Amniotic stem cell (primary cell): ENCODE measurements at places on chromosomes 3 and 15.

DNA sequence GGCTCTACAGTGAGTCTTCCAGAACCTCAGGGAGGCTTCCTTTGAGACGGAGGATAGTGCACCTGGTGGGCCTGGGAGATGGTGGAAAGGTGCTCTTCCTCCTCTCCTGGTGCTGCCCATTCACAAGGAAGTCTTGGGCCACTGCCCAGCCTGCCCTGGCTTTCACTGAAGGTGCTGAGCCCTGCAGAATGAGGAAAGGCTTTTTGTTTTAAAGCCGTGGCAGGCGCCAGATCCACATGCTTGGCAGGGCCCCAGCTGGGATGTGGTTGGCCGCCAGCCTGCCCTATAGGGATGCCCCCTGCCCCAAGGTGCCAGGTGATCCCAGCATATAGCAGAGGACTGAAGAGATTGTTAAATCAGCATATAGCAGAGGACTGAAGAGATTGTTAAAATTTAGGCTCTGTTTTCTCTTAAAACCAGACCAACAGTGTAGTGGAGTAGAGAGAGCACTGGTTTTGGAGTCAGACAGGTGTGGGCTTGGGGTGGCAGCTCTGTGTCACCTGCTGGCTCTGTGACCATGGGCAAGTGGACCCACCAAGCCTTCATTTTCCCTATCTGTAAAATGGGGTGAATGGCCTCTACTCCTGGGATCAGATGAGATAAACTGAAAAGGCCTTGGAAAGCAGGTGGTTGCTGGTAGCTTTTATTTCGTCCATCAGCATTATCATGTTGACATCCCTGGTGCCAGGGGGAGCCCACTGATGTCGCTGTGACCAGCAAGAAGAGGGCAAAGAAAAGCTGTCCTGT is 53.3 kb downstream of the SLC6A6 start:
- no peak for DNase-seq

GRCh38 chr3:67067251-67067650 is 69.1 kb downstream of the KBTBD8 start:
- no peak for DNase-seq

GRCh38 chr3:177982034-177982433 is 554.2 kb upstream of the KCNMB2 start:
- DNase-seq = no peak

DNA sequence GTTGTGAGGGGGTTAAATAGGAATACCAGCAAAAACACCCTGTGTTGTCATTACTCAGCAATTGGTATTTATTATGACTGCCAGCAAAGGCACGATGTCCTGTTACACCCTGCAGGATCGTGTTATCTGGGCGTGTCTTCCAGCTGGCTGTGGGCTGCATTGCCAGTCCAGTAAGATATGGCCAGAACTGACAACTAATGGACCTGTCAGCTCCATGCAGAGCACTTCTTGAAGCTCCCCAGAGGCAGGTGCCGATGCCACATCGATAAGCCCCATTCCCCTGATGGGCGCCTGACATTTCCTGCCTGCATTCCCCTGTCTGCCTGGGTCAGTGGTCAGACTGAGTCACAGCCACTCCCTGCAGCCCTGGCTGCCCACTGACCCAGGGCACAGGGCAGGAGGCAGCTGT is 79.7 kb upstream of the RASGRF1 start:
- DNase-seq = no peak

DNA sequence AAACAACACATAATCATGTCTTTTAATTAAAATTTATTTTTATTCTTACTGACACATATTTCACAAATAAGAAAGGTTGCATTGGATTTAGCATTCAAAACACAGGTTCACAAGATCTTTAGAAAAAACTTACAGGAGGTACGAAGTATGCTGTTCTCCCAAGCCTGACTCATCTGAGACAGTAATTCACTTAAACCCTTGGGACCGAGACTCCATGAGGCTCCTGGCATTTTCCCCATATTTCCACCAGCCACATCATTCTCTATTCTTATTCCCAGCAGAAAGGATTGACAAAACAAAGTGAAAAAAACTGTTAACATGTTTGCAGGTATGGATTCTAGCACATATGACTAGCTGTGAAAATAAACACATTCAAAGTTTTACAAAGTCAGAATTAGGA is 52.6 kb downstream of the CNTN3 start:
- no peak for DNase-seq

- DNase-seq = no peak
Observed at GRCh38 chr3:18649666-18650363, 224.7 kb upstream of the SATB1 start.

DNA sequence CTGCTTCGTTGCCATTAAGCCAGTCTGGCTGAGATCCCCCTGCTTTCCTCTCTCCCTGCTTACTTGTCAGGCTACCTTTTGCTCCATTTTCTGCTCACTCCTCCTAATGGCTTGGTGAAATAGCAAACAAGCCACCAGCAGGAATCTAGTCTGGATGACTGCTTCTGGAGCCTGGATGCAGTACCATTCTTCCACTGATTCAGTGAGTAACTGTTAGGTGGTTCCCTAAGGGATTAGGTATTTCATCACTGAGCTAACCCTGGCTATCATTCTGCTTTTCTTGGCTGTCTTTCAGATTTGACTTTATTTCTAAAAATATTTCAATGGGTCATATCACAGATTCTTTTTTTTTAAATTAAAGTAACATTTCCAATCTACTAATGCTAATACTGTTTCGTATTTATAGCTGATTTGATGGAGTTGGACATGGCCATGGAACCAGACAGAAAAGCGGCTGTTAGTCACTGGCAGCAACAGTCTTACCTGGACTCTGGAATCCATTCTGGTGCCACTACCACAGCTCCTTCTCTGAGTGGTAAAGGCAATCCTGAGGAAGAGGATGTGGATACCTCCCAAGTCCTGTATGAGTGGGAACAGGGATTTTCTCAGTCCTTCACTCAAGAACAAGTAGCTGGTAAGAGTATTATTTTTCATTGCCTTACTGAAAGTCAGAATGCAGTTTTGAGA is 25.0 kb downstream of the CTNNB1 start:
- peak; percentile 81 for DNase-seq
